Midbrain (tissue), 1 donor: ENCODE measurements at places on chromosomes 1 and 21.

DNA sequence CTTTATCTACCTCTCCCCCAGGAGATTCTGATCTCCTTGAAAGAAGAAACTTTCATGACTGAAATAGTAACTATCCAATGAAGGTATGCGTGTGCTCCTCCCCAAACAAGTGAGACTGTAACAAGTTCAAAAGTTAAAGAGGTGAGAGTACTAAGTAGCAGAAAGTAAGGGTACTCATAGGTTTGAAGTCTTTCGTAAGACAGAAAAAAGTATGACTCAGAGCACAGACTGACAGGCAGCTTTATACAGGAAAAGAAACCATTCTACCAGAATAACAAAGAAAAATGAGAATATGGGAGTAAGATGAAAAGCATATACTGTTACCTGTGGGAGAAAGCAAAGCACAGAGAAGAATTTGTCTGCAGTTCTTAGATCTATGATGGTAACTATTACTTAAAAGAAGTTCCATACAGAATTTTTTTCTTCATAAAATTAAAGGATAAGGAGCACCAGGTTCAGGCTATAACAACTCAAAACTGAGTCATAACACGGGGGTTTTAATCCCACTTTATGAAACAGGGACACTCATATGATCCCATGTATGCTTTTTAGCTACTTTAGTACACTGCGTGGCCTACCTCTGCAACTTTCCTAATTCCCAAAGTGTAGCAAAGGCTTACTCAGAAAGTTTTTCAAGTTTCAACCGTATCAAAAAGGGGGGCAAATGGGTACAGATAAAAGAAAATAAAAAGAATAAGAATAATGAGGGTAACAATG is 52.0 kb downstream of the FOXJ3 start:
- DNase-seq: no peak

DNA sequence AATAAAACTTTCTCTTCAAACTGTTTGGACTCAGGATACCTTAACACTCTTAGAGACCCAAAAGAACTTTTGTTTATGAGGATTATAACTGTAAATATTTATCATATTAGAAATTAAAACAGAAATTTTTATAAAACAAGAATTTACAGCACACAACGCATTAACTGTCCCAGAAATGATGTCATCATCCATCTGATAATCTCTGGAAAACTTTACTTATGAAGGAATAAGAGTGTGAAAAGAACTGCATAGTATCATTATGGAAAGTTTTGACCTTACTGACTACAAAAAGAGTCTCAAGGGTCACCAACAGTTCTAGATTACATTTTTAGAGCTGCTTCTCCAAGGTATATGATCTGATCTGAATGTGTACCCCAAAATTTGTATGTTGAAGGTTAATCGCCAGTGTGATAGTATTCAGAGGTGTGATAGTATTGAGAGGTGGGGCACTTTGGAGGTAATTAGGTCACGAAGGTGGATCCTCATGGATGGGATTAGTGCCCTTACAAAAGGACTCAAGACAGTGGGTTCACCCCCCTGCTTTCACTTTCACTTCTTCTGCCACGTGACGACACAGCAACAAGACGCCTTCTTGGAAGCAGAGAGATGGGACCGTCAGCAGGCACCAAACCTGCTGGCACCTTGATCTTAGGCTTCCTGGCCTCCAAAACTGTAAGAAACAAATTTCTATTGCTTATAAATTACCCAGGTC is 95.7 kb upstream of the NR5A2 start:
- DNase-seq: no peak

DNA sequence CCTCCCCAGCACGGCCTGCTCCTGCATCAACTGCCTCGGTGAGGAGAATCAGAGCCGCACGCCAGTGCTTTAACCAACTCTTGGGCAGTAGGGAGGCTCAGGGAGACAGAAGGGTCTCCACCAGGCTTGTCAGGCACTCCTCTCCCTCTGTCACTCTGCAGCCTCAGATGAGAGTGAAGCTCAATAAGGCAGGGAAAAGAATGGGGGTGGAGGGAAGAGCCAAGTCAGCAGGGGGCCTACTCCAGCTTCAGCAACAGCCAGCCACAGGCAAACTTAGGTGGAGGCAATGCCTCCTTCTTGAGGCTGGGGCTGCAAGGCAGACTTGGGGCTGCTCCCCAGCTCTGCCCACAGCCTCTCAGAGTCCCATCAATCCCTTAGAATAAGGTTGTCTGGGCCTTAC is 51.8 kb upstream of the A3GALT2 start:
- DNase-seq: no peak

DNA sequence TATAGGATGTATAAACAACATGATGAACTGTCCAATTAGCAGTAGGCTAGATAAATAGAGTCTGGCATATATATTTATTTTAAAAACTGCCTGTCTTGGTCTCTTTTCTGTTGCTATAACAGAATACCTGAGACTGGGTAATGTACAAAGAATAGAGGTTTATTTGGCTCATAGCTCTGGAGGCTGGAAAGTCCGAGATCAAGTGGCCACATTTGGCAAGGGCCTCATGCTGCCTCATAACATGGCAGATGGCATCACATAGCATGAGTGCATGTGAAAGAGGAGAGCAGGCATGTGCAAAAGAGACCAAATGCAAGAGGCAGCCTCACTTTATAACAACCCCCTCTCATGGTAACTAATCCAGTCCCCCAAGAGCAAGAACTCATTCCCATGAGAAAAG is 6.0 kb downstream of the STYXL2 start:
- no peak for DNase-seq

GRCh38 chr1:180631194-180631765 is 542 bp upstream of the XPR1 start:
- DNase-seq: no peak

DNA sequence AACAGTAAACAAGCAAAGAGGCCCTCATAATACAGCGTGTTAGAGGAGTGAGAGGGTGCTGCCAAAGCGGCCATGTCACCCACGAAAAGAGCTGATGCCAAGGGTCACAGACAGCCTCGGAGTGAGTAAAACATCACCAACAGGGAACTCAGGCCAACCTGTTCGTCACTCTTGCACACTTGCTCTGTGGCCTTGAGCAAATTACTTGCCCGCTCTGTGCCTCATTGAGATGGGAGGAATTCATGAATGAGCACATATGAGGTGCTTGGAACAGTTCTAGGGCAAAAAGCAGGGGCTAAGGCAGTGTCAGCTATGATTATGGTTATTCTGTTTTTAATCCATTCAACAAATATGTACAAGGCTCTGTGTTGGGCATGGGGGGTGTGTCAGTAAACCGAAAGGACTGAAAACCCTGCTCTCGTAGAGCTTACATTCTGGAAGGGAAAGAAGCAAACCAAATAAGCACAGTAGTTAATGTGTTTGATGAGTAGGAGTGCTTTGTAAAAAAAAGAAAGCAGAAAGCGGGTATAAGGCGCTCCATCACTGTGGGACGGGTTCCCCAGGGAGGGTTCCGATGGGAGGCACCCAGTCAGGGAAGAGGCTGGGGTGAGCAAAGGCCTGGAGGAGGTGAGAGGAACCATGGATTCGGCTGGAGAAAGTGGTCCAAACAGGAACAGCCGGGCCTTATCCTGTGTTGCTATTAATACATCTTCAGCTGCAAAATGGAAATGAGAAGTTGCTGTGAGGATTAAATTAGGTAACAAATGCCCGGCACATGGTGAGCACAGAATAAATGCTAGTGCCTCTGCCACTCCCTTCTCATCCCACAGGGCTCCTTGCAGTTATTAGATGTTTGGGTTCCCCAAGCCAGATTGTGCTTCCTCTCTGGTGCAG is 39.5 kb upstream of the RD3 start:
- no peak for DNase-seq
